Type B pancreatic cell (in vitro differentiated cells): ENCODE measurements at places on chromosomes 5 and 9. TPM values are rescaled to one million over a fixed set of nuclear protein-coding genes. Genes with fewer than 3 reads are reported as not detected.

DNA sequence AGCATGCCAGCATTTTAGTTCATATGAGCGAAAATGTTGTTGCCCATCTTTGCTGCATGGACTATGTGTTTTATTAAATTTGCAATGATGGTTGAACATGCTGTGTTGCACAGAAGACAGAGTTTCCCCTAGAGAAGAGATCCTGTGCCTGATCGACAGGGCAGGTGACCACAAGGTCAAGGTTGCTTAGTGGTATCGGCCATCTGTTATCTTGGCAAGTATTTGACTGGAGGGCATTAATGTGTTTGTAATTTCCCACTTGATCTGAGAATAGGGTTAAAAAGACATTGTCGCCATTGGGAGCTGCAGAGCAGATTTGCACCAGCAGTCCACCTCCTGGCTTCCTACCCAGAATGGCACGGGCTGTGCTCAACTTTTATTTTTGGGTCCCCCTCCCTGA is 1523.6 kb upstream of the WWC1 start:
- DNase-seq: no peak

GRCh38 chr5:6453937-6454560 is 5.4 kb downstream of the UBE2QL1 start:
- DNase-seq: no peak

DNA sequence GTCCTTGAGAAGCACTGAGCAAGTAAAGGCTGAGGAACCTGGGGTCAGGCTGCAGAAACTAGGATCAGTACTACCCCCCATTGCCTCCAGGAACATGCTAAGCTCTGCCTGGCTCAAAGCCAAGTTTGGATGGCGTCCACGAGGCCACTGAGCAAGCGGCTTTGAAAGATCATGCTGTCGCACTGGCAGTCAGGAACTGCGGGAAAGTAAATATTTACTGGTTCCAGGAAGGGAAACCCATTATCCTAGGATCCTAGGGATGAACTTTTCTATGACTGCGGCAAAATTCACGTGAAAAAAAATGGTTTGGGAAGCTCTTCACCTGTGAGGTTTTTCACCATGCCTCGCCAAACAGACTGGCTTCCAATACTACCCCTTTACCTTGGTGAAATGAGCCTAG is 75.3 kb upstream of the PJA2 start:
- DNase-seq: no peak

- no peak for DNase-seq
Observed at GRCh38 chr9:104858846-104859245, 69.1 kb downstream of the ABCA1 start.

GRCh38 chr9:82091610-82092009 is 103.0 kb downstream of the SPATA31D1 start:
- no peak for DNase-seq

- DNase-seq: no peak
Observed at GRCh38 chr9:36551129-36551528, 21.6 kb upstream of the MELK start.

- DNase-seq: no peak
Observed at GRCh38 chr5:127153031-127153430, 79.7 kb upstream of the C5orf63 start.

GRCh38 chr5:97601651-97602050 is 418.6 kb upstream of the RIOK2 start:
- no peak for DNase-seq

DNA sequence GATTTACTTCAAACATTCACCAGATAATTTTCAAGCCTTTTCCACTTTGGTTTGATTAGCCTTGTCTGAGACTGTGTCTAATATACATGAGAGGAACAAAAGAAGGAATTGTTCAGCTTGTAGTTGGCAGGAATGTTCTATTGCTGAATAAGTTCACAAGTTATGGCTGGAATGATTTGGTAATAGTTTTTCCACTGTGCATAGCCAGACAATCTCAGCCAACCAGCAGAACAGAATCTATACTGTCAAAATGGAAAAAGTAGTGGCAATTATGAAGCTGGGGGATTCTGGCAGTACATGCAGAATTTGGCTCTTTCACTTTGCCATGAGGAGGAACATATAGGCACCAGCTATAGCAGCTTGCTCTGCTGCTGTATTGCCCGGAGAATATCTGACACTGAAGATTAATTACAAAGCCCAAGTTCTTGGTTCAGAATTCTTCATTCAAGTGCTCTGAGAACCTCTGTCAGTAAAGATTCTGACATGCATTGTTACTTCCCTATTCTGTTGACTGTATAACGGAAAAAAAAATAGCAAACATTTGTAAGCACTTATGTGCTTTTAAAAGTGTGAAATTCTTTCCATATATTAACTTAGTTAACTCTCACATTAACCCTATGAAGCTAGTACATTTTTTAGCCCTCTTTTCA is 150.6 kb downstream of the PRR16 start:
- DNase-seq: no peak

CACFD1 gene
- total RNA-seq: 45.6 and 51.9 TPM in 2 replicates

GLRA1 gene
- 0.39 and 0.79 TPM in 2 replicates for total RNA-seq

PFN3 gene
- total RNA-seq: not detected in 2 replicates
